SHP77 treated with DMSO at 0.1 percent for 48 hours (cell line): ENCODE measurements at places on chromosomes 1 and 21.

GRCh38 chr1:183609313-183609712 lies 19.1 kb upstream of the NCF2 start:
- DNase-seq = no peak

- DNase-seq = no peak
Measured at GRCh38 chr1:38005195-38006007, at the start of gene FHL3. TSS of gene FHL3 (minus strand) at chr1:38005514. CDS start at chr1:37999412, 6,102 bp downstream.

DNA sequence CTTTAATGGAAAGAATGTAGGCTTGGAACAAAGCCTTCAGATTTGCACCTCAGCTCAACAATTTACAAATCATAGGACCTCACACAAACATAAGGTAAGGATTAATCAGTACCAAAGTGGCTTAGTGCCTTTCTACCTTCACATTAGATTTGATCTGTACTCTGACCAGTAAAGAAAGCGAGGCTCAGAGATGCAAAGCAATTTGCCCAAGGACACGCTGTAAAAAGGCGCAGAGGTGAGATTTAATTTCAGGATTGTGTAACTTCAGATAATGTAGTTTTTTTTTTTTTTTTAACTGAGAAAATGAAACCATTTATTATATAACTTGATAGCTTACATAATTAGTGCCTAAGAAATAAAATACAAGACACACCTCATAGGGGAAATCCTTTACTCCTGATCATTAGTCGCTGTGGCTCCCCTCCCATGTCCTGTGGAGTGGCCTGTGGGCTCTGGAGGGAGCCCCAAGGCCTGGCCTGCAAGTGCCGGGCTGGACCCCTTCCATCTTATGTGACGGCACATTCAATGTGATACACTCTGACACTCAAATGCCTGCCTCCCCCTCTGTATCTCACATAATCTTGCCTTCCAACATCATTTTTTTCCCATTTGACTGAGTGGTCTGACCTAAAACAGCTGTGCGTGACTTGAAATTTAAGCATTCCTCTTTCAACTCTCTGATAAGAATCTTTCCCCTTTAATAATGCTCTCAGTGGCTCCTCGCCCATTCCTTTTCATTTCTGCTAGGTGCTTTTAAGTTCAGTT lies 426.5 kb upstream of the DAB1 start:
- DNase-seq = no peak

GRCh38 chr21:42694751-42695696 lies 41.6 kb downstream of the PDE9A start:
- no peak for DNase-seq

DNA sequence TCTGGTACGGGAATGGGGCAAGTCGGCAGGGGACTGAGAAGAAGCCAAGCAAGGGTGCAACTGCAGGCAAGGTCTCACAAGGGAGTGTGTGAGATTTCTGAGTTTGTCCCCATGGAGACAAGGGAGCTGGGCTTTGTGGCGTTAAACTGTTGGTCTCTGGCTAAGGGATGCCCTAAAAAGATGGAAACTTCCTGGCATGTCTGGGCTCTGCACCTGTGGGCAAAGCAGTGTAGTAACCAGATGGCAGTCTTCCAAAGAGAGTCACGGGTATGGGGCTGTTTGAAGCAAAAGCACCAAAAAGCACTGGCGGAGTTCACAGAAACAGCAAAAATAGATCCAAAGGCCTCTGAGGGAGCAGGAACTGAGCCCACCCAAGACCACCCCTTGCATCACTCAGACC lies 104.8 kb upstream of the SLC44A3 start:
- DNase-seq = no peak

GRCh38 chr1:8506995-8507615 lies 189.2 kb downstream of the SLC45A1 start:
- DNase-seq = no peak

- no peak for DNase-seq
Measured at GRCh38 chr1:78227705-78228635, 182.2 kb downstream of the GIPC2 start.

GRCh38 chr1:175511496-175511895 lies 231.9 kb downstream of the TNR start:
- DNase-seq = no peak

DNA sequence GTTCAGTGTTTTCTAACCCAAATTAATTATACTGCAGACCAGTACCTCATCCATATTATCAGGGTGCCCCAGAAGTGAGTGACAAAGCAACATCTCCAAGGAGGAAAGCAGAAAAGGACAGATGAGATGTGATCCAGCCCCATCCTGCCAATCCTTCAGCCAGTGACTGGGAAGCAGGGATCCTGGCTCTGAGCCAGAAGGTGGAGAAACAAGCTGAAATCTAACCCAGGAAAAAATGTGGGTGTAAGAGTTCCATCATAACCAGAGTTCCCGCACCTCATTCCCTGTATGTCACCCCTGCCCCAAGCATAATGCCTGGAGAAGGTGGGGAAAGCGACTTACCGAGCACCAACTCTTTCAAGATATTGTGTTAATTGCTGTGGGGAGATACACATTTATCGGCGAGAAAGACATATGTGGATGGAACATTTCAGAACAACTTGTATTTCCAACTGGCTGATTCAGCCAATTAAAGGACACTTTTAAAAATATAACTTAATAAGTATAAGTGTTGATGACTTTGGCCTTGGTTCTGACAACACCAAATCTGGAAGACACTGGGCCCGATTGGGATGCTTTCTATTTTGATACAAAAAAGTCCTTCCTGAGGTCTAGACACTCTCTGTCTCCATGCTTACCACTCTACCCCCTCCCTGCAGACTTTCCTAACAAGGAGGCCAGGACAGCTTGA lies 14.9 kb downstream of the PLEKHA6 start:
- no peak for DNase-seq

- no peak for DNase-seq
Measured at GRCh38 chr1:51897699-51898031, 19.1 kb upstream of the NRDC start.

DNA sequence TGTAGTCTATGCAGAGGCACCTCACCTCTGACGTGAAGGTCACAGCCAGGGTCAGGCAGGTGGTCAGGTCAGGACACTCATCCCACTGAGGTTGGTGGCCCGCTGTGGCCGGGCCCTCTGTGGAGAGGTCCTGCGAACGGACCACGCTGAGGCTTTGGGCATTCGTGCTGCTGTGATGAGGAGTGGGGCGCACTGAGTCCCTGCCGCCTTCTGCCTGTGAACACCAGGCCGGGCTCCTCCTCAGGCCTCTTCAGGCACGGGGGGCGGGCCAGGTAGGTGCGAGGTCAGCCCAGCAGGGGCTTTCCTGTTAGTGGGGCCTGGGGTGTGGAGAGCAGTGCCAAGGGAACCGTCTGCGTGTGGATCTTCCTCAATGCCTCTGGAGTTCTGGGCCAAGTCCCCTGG lies 39.0 kb downstream of the COQ8A start:
- DNase-seq = no peak

- no peak for DNase-seq
Measured at GRCh38 chr1:10853701-10854100, 57.3 kb upstream of the CASZ1 start.

DNA sequence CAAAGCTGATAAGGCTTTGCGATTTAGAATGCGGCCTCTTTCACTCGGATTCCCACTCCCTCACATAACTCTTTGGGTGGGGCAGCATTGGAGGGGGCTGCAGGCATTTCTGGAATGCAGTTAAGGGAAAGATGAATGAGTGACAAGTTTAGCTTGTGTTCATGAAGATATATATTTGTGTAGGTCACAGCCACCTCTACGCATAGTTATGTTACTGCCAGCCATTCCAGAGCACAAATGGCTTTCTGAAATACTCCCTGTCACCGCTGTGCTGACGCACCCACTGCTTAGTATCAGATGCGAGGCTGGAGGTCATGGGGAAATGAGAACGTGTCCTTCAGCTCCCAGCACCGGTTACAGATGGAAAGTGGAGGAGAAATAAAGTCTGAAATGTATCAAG lies 54.1 kb upstream of the ATP1A1 start:
- DNase-seq = no peak

GRCh38 chr1:53274026-53274425 lies 35.7 kb upstream of the MAGOH start:
- no peak for DNase-seq

- no peak for DNase-seq
Measured at GRCh38 chr1:82880506-82880905, 1079.8 kb downstream of the ADGRL2 start.

GRCh38 chr1:229862017-229862774 lies 204.8 kb upstream of the GALNT2 start:
- no peak for DNase-seq

- DNase-seq = no peak
Measured at GRCh38 chr1:37255136-37255795, 219.1 kb upstream of the ZC3H12A start.

GRCh38 chr1:220217383-220217988 lies 54.8 kb downstream of the RAB3GAP2 start:
- DNase-seq = no peak

- no peak for DNase-seq
Measured at GRCh38 chr1:185559684-185560331, 174.4 kb upstream of the HMCN1 start.

DNA sequence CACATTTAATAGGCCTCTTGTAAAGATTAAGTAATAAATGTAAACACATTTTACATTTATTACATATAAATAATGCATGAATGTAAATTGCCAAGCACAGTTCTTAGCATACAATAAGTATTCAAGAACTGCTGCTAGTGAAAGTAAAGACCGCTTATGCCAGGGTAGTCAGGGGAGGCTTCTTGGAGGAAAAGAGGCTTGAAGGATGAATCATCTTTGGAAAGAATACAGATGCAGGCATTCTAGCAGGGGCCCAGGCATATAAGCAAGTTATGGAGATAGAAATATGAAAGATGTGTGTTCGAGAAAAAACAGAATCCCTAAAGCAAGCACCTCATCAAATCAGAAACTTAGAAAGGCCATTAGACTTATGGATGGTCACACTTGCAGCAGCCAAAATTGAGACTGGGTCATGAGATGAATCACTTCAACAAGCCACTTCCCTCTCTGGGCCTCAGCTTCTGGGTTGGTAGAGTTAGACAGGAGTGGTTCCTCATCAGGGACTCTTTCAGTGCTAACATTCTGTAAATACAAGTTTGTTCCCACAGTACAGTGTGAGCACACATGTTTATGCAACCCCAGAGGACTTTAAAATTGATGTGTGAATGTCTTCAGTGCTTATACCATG lies 79.8 kb upstream of the ROR1 start:
- DNase-seq = no peak

- DNase-seq = no peak
Measured at GRCh38 chr21:21807598-21807903, 809.3 kb downstream of the NCAM2 start.

DNA sequence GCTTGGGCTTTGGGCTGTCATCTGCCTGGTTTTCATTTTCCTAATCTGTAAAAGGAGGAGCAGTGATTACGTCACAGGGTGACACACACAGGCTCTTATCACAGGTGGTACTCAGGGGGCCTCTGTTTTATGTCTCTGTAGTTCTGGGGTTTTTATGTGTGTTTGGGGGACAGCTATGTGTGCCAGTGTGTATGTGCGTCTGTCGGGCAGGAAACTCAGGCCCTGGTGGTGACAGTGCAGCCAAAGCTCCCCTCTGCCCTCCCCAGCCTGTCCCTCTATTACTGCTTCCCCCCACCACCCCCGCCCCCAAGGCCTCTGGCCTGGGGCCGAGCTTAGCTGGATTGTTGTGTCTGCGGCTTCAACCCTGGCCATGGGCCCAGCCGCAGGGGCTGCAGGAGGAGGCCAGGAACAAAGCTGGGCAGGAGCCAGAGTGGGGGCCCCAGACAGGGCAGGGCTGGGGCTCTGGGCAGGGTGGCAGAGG lies 13.3 kb downstream of the MFAP2 start:
- no peak for DNase-seq

- DNase-seq = no peak
Measured at GRCh38 chr1:247639381-247639981, 34.1 kb downstream of the OR2G3 start.

- DNase-seq = peak; percentile 34
Measured at GRCh38 chr1:77900687-77901293, 12.4 kb downstream of the NEXN start.

DNA sequence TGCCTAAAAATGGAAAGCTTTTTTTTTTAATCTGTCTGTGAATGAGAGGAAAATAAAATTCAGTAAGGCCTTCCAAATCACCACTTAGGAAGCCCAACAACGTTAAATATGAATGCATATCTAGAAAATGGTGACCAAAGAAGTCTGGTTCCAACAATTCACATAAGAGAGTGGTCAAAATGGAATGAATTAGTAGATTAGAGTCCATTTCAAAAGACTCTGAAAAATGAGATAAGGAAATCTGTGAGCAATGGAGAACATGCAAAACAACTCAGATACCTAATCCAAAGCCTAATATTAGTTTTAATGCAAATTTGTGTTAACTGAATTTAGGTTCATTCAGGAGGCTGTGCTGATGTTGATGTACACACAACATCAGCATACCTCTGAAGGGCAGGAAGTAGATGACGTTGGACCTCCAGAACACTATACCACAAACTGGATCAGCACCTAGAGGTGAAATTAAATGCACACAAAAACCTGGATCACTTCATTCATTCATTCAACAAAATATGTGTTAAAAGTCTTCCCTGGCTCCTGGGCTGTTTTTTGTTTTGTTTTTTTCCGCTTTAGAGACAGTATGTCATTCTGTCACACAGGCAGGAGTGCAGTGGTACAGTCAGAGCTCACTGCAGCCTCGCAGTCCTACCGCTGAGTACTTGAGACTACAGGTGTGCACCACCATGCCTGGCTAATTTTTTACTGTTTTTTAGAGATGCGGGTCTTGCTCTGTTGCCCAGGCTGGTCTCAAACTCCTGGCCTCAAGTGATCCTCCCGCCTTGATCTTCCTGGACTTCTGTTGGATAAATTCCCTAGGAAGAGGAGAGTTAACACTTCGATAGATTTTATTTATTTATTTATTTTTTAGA lies 4.9 kb upstream of the BRWD1 start:
- no peak for DNase-seq

GRCh38 chr1:29120947-29121485 lies 2.7 kb downstream of the TMEM200B start:
- DNase-seq = no peak

GRCh38 chr1:235067396-235068157 lies 61.1 kb downstream of the TOMM20 start:
- peak; percentile 59 for DNase-seq

DNA sequence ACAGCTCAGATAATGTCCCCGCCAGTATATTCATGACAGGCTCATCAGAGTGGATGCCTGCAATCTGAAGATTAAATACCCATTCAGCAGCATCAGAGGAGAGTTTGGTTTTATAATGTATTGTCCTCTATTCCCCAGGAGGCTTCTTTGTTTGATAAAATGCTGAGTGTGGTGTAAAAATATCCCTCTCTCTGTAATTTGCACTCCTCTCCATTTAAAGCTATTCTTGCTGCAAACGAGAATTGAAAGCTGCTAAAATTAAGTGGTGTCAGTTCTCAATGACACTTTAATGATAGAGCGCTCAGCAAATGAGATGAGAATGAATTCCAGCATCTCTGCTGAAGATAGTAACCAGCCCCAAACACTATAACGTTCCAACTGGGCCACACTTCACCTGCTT lies 205.7 kb upstream of the RRP15 start:
- no peak for DNase-seq

- DNase-seq = no peak
Measured at GRCh38 chr1:156717351-156717750, 10.9 kb upstream of the METTL25B start.

DNA sequence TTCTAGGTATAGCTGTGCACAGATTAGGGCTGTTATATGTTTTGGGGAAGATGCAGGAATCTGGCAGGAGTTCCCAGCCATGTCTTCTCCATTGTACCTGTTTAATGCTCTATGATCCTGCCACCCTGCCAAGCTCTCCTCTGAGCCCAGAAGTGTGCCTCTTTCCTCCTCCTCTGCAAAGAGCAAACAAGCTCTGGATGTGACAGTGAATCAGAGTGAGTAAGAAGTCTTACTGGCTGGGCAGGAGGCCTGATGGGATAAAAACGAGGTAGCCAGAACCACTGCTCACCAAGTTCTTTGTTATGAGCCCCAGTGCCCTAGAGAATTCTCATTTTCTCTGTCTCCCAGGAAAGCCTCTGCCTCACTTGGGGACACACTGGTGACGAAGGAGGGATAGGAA lies 69.0 kb downstream of the BRINP2 start:
- DNase-seq = no peak
